ENCODE measurements at places on chromosomes 13 and 19.

- no peak for DNase-seq
Measured at GRCh38 chr13:63209330-63210017, 1793.8 kb upstream of the PCDH20 start.

DNA sequence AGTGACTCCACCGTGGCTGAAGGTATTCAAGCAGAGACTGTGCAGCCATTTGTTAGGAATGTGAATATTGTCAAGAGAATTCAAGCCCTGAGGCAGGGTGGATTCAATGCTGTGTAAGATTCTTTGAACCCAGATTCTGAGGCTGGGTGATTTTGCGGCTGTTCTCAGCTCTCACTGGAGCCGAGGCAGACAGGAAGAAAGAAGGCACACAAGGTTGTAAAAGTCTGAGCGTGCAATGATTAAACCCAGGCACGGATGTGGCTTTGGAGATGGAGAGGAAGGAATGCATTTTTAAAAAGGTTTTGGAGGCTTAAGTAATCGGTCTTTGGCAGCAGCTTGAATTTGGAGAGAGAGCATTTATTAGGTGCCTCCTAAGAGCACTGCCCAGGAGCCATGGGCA lies 187.9 kb downstream of the KATNAL1 start:
- DNase-seq = no peak

- no peak for DNase-seq
Measured at GRCh38 chr19:310141-310651, 19.0 kb upstream of the PLPP2 start.

GRCh38 chr19:45960595-45961235 lies 12.9 kb downstream of the NOVA2 start:
- DNase-seq = no peak

DNA sequence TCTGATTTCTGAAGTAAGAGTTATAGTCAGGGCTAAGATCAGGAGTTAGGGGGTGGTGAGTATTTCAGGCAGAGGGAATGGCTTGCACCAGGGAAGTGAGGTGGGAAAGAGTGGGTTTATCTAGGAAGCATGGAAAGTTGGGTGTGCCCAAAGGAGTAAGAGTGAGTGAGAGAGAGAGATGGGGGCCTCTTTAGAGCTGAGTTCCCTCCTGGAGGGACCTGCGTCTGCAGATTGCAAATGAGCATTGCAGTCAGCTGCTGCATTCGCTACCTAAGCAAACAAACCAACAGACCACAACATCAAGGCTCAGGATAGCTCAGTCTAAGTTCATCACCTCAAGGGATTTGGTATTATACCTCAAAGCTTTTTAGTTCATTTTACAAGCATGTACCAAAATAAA lies 405.8 kb downstream of the FGF9 start:
- no peak for DNase-seq

GRCh38 chr19:33310606-33311325 lies 8.4 kb upstream of the CEBPA start:
- DNase-seq = no peak

DNA sequence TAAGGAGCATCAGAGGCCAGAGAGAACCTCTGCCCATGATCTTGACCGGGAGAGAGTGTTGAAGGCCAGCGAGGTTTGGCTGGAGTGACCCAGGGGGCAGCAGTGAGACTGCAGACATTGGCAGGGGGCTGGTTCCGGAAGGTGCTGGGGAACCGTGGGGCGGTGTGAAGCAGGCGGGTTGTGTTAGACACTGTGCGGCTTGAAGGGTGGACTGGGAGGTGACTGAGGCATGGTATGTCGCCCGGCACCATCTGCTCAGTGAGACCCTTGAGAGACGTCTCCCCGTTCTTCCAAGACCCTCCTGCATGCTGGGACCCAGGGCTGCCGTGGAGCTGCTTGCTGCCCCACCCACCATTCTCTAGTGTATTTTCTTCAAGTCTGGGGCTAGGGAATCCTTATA lies 24.6 kb downstream of the CARM1 start:
- no peak for DNase-seq

GRCh38 chr13:96090240-96091101 lies 564 bp downstream of the HS6ST3 start:
- DNase-seq = no peak

Data from CD8-positive, alpha-beta memory T cell (primary cell).